ENCODE measurements at places on chromosomes 6 and 20. TPM values are rescaled to one million over a fixed set of nuclear protein-coding genes. Genes with fewer than 3 reads are reported as not detected.

GRCh38 chr20:4160761-4161305 is 145.5 kb upstream of the RNF24 start:
- peak; percentile 69 for DNase-seq
- H3K27me3 ChIP-seq, result peaks cover 11% of the 10 kb centered on the region
- H3K4me3 ChIP-seq, result no peak overlapping the region
- H3K27ac ChIP-seq, result peak overlapping the region; percentile 36
- no peaks in the 10 kb centered on the region for H3K36me3 ChIP-seq
- H3K4me1 ChIP-seq, result peaks cover 28% of the 10 kb centered on the region

- DNase-seq, result no peak
- H3K36me3 ChIP-seq, result peaks cover 18% of the 10 kb centered on the region
- H3K27me3 ChIP-seq, result no peaks in the 10 kb centered on the region
- H3K4me1 ChIP-seq, result peaks cover 45% of the 10 kb centered on the region
- no peak overlapping the region for H3K27ac ChIP-seq
These were observed 154.6 kb upstream of the ARG1 start for GRCh38 chr6:131418441-131418840.

GRCh38 chr20:10171864-10172751 is 46.5 kb upstream of the SNAP25 start:
- H3K27ac ChIP-seq, result no peak overlapping the region
- H3K4me3 ChIP-seq, result peak overlapping the region; percentile 36
- peaks cover 31% of the 10 kb centered on the region for H3K27me3 ChIP-seq

GRCh38 chr20:40843251-40843650 is 154.2 kb upstream of the MAFB start:
- no peak for DNase-seq
- H3K27me3 ChIP-seq, result no peaks in the 10 kb centered on the region
- no peak overlapping the region for H3K27ac ChIP-seq
- H3K4me3 ChIP-seq, result no peak overlapping the region

DNA sequence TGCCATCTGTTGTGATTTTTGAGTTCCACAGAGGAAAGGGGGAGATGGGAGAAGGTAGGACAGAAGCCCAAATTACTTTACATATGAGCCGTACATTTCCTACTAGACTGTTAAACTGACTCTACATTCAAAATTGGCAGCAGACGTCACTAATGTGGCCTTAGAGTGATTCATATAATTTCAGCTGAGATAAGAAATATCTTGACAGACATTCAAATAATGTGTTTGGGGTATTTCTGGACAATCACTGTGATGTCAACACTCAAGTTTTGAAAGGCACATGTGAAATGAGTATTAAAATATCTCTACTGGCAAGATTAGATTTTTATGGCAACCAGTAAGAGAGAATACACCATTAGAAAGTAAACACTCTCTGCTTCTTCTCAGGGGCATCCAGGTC is 104.0 kb downstream of the MTFR2 start:
- no peak overlapping the region for H3K4me3 ChIP-seq
- peaks cover 9% of the 10 kb centered on the region for H3K27me3 ChIP-seq
- no peaks in the 10 kb centered on the region for H3K36me3 ChIP-seq
- H3K4me1 ChIP-seq, result no peaks in the 10 kb centered on the region
- no peak overlapping the region for H3K27ac ChIP-seq

DNA sequence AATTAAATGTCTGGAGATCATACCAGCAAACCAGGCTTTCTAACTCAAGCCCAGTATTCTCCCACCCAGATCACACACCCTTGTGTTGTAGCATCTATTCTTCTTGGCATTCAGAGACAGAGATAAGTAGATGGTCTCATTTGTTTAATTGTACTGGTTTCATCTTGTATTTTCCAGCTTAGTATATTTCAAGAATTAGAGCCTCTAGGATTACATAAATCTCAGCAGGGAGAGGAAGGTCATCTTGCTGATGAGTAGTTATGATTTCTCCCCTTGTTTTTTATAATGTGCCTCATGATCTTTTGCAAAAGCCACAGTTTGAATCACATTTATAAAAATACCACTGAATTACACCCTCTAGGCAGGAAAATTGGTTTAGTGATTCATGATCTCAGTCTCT is 106.6 kb upstream of the NRSN1 start:
- H3K4me3 ChIP-seq, result no peak overlapping the region
- H3K27me3 ChIP-seq, result peaks cover 1% of the 10 kb centered on the region
- DNase-seq, result no peak
- no peaks in the 10 kb centered on the region for H3K4me1 ChIP-seq

DNA sequence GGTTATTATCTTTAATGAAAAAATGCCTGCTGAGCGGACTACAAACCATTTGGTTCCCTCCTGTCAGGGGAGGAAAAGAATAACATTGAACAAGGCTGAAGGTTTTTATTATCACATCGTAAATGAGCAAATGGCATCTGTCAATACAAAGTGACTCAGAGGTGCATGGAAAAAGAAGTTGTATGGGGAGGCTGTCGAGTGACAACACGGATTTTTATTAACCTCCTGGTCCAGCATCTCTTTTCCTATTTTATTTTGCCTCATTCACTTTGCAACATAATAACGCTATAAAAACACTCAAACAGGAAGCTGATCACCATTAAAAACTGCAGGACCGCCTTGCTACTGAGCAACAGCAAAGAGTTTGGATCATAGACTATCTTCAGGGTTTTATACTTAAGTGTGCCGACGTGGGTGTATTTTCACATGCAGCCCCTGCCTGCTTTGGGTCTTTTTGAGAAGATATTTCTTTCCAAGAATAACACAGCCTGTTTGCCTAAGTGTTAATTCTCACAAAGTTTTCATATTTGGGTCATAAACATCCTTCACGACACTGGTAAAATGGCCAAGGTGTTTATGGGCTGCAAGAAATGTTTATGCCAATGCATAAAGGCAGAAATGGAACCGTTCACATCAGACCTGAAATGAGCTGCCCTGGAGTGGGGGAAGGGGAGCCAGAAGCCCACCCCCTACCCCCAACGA is 132.1 kb upstream of the SALL4 start:
- no peaks in the 10 kb centered on the region for H3K4me1 ChIP-seq
- H3K4me3 ChIP-seq, result no peak overlapping the region
- H3K27me3 ChIP-seq, result no peaks in the 10 kb centered on the region
- no peak for DNase-seq
- H3K36me3 ChIP-seq, result no peaks in the 10 kb centered on the region

GRCh38 chr6:20868397-20869096 is 334.3 kb downstream of the CDKAL1 start:
- no peak overlapping the region for H3K4me3 ChIP-seq
- peaks cover 2% of the 10 kb centered on the region for H3K36me3 ChIP-seq
- no peaks in the 10 kb centered on the region for H3K4me1 ChIP-seq
- H3K27ac ChIP-seq, result no peak overlapping the region

- DNase-seq, result no peak
- H3K27me3 ChIP-seq, result no peaks in the 10 kb centered on the region
- no peaks in the 10 kb centered on the region for H3K36me3 ChIP-seq
- H3K27ac ChIP-seq, result no peak overlapping the region
- H3K4me1 ChIP-seq, result peaks cover 28% of the 10 kb centered on the region
These were observed 87.3 kb downstream of the PLCB1 start for GRCh38 chr20:8219403-8219802.

GRCh38 chr6:17045581-17046322 is 56.1 kb upstream of the STMND1 start:
- no peak overlapping the region for H3K27ac ChIP-seq
- no peaks in the 10 kb centered on the region for H3K36me3 ChIP-seq
- H3K4me1 ChIP-seq, result no peaks in the 10 kb centered on the region
- no peak for DNase-seq

DNA sequence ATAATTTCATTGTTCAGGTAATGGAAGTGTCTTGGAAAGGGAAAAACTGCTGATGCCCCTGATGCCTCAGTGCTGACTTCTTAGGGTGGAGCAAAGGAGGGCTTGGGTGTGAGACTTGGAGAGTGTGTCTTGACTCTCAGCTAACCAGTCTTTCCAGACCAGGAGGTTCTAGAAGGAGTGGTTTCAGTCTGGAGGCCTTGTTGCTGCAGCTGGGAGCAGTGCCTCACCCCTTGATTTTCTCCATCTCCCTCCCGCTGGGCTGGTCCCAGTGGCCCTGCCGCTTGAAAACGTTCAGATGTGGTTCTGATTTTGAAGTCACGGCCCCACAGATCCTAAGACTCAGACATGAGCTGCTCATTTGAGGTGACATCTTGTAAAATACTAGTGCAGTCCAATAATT is 5.4 kb downstream of the DSP start:
- peaks cover 44% of the 10 kb centered on the region for H3K27me3 ChIP-seq
- no peaks in the 10 kb centered on the region for H3K36me3 ChIP-seq
- no peaks in the 10 kb centered on the region for H3K4me1 ChIP-seq
- no peak overlapping the region for H3K4me3 ChIP-seq

DNA sequence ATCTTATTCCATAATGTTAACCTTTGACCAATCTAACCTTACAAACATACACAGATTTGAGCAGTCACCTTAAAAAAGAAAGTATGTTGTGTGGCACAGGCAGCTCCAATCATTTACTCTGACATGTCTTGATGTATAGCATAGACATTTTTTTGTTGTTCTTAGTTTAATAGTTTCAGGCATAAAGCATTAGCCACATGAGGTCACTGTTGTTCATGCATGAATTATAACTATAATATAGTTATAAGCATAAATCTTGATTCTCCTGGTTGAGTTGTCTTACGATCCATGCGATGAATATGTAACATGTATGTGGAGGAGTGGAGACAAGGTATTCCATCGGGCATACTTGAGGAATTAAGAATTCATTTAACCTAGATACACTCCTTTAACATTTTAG is 26.1 kb upstream of the NKAIN2 start:
- H3K4me3 ChIP-seq, result no peak overlapping the region
- DNase-seq, result no peak
- no peaks in the 10 kb centered on the region for H3K4me1 ChIP-seq

- H3K27me3 ChIP-seq, result no peaks in the 10 kb centered on the region
- H3K36me3 ChIP-seq, result peaks cover 23% of the 10 kb centered on the region
- H3K4me1 ChIP-seq, result no peaks in the 10 kb centered on the region
- DNase-seq, result no peak
- H3K4me3 ChIP-seq, result no peak overlapping the region
- no peak overlapping the region for H3K27ac ChIP-seq
These were observed 50.0 kb upstream of the FAM83C start for GRCh38 chr20:35342154-35342769.

DNA sequence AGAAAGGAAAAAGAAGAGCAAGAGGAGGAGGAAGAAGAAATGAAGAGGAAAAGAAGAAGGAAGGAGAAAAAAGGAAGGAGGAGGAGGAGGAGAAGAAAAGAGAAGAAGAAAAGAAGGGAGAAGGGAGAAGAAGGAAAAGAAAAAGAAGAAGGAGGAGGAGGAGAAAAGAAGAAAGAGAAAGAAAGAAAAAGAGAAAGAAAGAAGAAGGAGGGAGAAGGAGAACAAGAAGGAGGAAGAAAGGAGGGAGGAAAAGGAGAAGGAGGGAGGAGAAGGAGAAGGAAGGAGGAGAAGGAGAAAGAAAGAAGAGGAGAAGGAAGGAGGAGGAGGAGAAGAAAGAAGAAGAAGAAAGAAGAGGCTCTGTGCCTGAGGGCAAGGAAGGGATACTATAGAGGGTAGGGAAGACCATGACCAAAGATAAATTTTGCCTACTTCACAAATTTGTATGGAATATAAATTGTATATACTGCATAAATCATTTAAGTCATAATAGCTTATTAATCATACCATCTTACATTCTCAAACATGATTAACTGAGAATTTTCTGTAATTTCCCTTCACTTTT is 55.7 kb downstream of the SESN1 start:
- no peak overlapping the region for H3K4me3 ChIP-seq
- H3K27ac ChIP-seq, result no peak overlapping the region
- DNase-seq, result no peak
- H3K36me3 ChIP-seq, result no peaks in the 10 kb centered on the region
- H3K27me3 ChIP-seq, result no peaks in the 10 kb centered on the region

DNA sequence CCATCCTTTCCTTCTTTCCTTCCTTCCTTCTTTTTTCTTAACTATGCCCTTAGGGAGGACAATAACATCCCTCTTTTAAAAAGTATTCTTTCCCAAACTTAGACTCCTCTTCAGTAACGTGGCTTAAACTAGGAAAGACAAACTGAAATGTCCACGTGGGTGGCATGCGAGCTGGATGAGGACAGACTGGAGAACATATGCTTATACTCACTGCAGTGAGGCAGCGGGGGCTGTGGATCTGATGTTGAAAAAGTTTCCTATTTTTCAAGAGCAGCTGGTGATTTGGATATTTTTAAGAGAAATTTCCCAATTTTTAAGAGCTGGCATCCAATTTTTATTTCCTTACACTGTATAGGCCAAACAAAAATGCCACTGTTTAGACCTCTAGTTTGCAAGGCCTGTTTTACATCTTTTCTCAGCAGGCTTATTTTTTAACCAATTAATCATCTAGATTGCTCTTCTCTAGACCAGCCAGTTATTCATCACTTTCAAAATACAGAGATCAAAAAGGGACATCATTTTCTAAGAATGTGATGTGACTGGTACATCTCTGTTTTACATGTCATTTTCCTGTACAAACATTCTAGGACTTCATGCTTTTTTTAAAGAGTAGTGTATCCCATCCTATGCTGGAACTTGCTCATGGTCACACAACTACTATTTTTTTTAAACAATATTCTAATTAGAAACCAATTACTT is 226.5 kb downstream of the BTBD9 start:
- H3K27ac ChIP-seq, result no peak overlapping the region
- no peak for DNase-seq
- H3K4me3 ChIP-seq, result no peak overlapping the region

Gene SLC22A1
- total RNA-seq, result 1.1 TPM

Gene KIFC1
- total RNA-seq, result 93.4 TPM

Gene KCNG1
- 1.8 TPM for total RNA-seq

Gene HS3ST5
- not detected for total RNA-seq

Gene ULBP2
- total RNA-seq, result 0.67 TPM

Gene CPNE5
- total RNA-seq, result 1.2 TPM

Gene KCNQ2
- not detected for total RNA-seq

Data from activated CD8-positive, alpha-beta T cell treated with anti-CD3 and anti-CD28 coated beads for 36 hours (primary cell).